Left lobe of liver (tissue), 2 donors: ENCODE measurements at places on chromosomes 11 and 22. TPM values are rescaled to one million over a fixed set of nuclear protein-coding genes. Genes with fewer than 3 reads are reported as not detected.

Gene PNPLA5
- total RNA-seq = not detected

Gene ARHGEF12
- 68.7 TPM for total RNA-seq

Gene CCDC188
- total RNA-seq = not detected

Gene C11orf97
- total RNA-seq = 0.35 TPM

Gene SPCS2
- total RNA-seq = 104 TPM

Gene BTBD10
- total RNA-seq = 4.7 TPM

Gene LRRC55
- 0.13 TPM for total RNA-seq

Gene MS4A4A
- 5.6 TPM for total RNA-seq

Gene PARVA
- 22.4 TPM for total RNA-seq

Gene MMP8
- 0.50 TPM for total RNA-seq

Gene C11orf91
- total RNA-seq = not detected

GRCh38 chr11:45772986-45773785, 31.8 kb upstream of the SLC35C1 start:
- peak; percentile 22 for DNase-seq

- no peak for DNase-seq
Observed at GRCh38 chr22:39256979-39257378, 12.2 kb upstream of the PDGFB start.

- no peak for DNase-seq
Observed at GRCh38 chr22:17802822-17803221, 28.6 kb upstream of the BID start.

DNA sequence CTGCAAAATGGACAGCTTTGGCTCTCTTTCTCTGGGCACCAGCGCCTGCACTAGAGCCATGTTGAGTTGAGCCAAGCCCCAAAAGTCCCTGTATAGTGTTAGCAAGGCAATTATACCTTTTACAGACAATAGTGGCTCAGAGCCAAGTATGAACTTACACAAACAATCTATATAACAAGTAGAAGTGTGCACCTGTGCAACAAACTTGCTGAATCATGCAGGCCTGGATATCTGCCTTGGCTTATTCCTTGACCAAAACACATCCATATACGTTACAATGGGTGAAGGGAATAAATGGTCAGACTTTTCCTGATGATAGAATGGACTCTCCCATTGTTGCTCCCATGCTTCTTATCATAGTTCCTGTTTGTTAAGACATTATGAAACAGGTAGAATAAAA, 3.8 kb upstream of the OR52I2 start:
- no peak for DNase-seq

- no peak for DNase-seq
Observed at GRCh38 chr11:73085189-73085875, 56.8 kb downstream of the FCHSD2 start.

DNA sequence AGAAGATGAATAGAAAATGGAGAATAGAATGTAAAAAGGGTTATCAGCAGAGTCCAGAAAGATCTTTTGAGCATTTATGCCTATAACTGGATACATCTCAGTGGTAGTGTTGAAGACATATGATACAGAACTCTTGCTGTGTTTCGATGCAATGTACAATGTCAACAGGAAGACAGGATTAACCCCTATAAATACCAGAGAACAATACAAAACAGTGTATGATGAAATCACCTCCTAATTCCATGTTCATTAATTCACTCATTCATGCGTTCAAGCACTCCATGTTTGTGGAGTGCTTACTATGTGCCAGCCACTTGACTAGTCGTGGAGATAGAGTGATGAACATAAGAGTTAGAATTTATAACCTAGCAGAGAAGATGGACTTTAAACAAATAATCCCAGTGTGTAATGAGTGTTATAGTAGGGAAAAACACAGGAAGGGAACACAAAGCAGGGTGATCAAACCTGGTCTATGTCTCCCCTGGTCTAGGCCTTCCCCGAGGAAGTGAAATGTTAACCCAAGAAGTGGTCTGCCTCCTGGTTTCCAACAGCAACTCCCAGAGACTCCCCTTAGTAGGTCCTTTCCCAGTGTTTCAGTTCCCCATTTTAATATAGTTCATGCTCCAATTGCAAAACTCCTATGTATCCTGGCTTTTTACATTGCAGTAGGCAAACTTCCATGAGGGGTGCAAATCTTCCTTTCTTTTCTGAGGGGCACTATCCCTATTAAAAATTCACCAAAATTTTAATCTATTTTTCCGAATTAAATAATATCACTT, 9.1 kb upstream of the SESN3 start:
- DNase-seq = no peak

DNA sequence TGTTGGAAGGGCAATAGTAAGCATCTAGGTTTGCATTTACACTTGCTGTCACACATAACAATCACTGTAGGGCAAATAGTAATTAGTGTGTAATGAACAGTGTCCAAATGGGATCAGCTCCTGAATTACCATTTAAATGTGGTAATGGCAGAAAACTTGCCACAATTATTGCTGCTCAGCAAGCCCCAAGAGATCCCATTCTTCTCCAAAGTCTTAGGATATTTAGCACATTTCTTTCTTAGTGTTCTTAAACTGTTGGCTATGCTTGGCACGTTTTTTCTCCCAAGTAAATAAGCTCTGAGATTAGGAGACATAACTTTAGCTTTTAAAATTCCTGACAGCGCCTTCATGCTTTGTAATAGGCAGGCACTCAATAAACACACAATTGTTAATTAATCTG, 1037.0 kb downstream of the DLG2 start:
- no peak for DNase-seq

GRCh38 chr22:32998373-32998772, 59.8 kb downstream of the SYN3 start:
- peak; percentile 5 for DNase-seq

DNA sequence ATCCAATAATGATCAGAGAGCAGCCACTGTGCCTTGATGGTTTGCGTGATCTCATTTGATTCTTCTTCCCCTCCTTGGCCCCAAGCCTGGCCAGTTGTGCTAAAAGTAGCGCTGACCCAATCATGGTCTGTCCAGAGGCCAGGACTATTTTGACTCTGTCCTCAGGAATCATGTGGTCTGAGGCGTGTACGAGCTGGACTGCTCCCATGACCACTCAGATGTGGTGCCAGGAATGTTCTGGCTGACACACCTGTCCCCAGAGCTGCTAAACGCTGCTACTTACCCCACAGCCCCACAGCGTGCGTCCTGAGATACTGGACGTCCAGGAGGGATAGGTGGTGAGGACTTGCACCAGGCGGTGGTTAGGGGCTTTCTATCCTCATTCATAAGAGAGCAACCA, 70.5 kb downstream of the FEZ1 start:
- no peak for DNase-seq

GRCh38 chr11:92111287-92111686, 113.3 kb upstream of the FAT3 start:
- no peak for DNase-seq

- DNase-seq = no peak
Observed at GRCh38 chr11:25961539-25961938, 370.4 kb upstream of the ANO3 start.

GRCh38 chr11:10221342-10221741, 72.7 kb downstream of the SBF2 start:
- no peak for DNase-seq

GRCh38 chr11:123033895-123034294, 28.0 kb downstream of the HSPA8 start:
- DNase-seq = no peak

- no peak for DNase-seq
Observed at GRCh38 chr22:43825651-43826050, 13.5 kb upstream of the EFCAB6 start.

DNA sequence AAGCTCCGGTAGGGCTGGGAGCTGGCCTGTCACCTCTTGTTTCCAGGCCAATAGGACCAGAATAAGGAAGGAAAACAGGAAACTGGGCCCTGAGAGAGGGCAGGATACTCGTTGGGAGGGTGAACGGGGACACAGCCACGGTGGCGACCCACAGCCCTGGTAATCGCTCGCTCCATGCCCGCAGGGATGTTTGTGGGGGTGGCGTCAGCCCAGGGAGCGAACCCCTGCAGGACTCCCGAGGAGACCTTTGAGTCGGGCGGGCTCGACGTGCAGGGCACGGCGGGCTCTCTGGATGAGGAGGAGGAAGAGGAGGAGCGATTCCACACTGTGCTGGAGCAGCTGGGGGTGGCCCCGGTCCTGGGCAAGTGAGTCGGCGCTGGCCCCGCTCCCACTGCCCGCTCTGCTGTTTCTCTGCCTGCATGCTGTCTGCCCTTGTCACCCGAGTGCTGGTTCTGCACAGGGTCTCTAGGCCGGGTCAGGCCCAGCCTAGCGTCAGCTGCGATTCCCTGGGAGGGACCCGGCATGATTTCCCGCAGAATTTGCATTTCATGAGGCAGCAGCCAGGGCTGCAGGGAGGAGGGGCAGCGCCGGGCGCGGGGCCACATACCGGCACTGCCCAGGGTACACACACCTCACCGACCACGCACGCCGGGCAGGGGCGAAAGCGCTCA, 1.6 kb downstream of the CRACR2B start:
- DNase-seq = peak; percentile 68

- no peak for DNase-seq
Observed at GRCh38 chr22:49894322-49895054, 23.8 kb downstream of the ALG12 start.
